Esophagus muscularis mucosa (tissue), 4 donors: ENCODE measurements at places on chromosomes 7 and 10.

DNA sequence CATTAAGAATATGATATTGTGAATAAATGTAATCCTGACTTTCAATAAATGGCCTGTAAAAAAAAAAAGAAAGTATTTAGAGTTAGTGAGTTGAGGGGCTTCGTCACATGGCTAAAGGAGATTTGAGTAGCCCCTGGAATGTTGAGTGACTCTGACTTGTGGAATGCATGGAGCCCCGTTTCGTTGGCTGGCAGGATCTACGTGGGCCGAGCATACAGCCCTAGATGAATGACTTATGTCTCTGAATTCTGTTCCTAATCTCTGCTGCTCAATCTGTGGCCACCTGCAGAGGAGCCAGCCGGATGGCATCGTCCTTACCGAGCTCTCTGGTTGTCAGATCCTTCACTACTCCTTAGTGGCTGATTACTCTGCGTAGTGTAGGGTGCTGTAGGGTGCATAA lies 155.7 kb downstream of the MGMT start:
- DNase-seq: peak; percentile 47

GRCh38 chr10:51960494-51960895 lies 261.1 kb upstream of the CSTF2T start:
- no peak for DNase-seq

DNA sequence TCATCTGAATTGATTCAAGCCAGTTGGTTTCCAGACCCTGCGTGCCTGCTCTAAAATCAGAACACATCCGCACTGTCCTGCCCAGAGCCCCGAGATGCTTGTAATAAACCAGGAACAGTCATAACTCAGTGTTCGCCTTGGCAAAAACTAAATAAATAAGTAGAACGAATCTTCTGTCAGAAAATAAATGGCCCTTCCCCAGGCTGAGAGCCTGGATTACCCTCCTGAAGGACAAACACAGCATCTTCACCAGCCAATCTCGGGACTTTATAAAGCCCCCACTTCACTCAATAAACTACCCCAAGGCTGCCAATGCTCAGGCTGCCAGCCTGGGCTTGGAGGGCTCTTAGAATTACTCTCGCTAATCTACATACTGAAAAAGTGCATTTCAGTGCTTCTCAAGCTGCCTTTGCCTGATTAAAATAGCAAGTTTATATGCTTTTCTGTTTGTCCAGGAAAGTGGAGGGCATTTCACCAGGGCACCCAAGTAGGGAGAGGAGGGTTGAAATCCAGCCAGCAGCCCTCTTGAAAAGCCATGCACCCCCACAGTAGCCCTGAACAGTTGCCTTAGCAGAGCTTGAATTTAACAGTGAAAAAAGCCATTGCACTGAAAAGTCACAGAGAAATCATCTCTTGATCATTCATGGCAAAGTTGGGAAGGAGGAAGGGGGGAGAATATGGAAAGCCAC lies 136.6 kb downstream of the CALN1 start:
- no peak for DNase-seq

GRCh38 chr10:1102416-1102815 lies 46.2 kb downstream of the WDR37 start:
- no peak for DNase-seq

GRCh38 chr7:47202146-47202783 lies 379.6 kb downstream of the TNS3 start:
- no peak for DNase-seq

- DNase-seq: no peak
Measured at GRCh38 chr10:62707810-62708209, 96.7 kb upstream of the ADO start.

DNA sequence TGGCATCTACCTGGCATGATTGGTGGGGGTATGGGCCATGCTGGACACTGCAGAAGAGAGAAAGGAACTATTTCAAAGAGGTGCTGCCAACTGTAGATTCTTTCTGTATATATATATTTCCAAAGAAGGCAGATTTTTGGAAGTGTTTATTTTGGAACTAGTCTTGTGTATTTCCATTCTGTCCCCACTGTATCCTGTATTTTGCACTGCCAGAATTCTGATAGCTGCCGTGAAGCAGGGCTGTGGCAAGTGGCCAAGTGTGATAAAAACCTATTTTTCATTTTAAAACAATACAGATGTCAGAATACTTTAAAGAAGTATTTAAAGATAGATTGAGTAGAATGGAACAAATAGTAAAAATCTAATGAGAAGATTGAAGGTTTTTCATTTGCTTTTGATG lies 17.1 kb downstream of the MCU start:
- DNase-seq: no peak

DNA sequence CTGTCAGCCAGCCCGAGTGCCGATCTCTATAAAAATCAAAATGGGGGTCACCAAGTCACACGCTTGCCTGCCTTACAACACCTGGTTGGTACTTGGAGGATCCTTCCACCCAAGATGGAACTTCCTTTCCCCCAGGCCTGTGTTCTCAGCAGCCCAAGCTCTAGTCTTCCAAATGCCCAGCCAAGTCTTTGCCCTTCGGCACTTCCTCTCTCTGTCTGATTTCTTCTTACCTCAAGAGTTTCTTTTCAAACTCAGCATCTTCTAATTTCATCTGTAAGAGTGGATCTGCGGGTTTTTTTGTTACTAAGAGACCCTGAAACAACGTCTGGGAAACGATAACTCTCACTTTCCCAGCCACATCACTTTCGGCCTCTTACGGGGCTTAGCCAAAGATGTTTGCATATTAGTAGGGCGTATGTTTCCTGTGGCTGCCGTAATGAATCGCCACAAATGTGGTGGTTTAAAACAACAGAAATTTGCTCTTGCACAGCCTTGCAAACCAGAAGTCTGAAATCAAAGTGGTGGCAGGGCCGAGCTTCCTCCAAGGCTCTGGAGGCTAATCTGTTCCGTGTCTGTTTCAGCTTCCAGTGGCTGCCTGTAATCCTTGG lies 219.9 kb downstream of the TCF7L2 start:
- no peak for DNase-seq

- peak; percentile 97 for DNase-seq
Measured at GRCh38 chr10:132516771-132517725, 20.5 kb upstream of the INPP5A start.

- DNase-seq: no peak
Measured at GRCh38 chr7:150997075-150997511, 6.3 kb downstream of the NOS3 start.

DNA sequence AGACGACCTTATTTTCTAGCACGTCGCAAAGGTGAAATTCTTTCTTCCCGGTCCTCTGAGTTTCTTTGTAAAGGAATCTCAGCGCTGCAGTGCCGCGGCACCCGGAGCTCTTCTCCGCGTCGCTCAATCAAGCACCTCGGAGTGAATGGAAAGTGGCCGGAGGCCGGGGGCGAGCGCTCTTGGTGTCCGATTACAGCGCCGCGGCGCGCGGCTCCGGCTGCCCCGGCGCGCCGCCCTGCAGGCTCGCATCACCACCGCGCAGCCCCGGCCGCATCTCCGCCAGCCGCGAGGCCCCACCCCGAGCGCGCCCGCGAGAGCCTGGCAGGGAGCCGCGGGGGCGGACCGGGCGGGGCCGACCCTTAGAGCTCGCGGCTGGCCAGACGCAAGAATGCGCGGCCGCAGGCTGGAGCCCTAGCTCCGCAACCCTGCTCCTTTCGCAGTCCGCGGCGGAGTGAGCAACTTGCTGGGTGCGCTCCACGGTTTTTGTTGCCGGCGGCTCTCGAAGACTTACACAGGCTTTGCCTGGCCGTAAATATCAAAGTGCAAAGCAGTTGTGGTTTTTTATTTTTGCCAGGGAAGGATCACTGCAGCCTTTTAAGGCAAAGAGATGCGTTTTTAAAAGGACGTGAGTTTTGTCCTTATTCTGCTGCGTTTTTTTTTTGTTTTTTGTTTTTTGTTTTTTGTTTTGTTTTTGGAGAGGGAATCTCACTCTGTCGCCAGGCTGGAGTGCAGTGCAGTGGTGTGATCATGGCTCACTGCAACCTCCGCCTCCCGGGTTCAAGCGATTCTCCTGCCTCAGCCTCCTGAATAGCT lies at the start of gene SEMA3C:
Gene SEMA3C, minus strand, starts transcription at position 143 of the 813 bp plus-strand sequence. CDS start 2,270 bp downstream, outside the sequence.
- DNase-seq: peak; percentile 95

- no peak for DNase-seq
Measured at GRCh38 chr7:128209229-128210035, 31.6 kb upstream of the LEP start.

DNA sequence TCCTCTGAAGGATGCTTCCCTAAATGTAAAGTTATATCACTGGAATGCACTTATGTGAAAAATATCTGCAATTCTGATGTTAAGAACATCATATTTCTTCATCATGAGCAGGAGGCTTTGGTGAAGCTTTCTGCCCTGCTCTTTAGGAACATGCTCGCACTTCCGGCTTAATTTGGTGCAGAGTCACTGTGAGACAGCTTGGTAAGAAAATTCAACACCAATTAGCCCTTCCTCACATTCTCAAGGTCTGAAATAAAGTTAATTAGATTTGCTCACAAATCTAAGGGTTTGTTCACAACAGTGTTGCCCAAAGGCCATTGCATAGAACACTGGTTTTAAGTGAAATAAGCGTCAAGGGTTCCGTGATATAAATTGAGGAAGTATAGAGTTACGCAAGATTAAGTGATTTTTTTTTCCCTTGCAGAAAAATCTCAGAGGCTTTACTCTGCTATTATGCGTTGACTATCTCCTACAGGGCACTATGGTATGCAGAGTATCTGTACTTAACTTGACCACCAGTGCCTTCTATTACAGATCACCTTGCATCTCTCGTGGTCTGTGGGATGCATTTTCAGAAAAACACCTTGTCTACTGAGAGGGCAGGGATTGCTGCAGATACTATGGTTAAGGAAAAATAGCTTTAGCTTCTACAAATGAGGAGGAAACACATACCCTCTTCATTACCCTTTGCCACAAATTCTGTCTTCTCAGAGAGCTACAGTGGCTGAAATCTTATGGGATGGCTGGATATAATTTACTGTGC lies 953.9 kb downstream of the TYW1 start:
- no peak for DNase-seq

DNA sequence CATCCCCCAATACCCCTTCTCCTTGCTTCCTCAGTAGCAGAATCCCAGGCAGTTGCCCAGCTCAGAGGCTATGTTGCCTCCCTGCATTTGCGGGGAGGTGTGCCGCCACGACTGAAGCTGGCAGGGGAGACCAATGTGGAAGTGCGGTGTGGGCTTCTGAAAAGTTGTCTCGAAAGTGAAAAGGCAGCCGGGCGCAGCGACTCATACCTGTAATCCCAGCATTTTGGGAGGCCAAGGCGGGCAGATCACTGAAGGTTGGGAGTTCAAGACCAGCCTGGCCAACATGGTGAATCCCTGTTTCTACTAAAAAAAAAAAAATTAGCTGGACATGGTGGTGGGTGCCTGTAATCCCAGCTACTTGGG lies 15.9 kb upstream of the PFKFB3 start:
- DNase-seq: no peak

DNA sequence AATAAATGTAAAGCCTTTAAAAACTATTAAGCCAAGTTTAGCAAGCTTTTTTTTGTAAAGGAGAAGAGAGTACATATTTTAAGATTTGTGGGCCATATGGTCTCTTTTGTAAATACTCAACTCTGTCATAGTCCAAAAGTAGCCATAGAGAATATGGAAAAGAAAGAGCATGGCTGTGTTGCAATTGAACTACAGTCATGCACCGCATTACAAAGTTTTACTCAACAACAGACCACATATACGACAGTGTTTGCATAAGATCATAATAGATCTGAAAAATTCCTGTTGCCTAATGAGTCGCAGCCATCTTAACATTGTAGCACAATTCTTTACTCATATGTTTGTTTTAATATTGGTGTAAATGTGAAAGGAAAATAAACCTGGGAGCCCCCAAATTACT lies 440.8 kb downstream of the HTR7 start:
- DNase-seq: no peak
